ENCODE measurements at places on chromosomes 3 and 15. TPM values are rescaled to one million over a fixed set of nuclear protein-coding genes. Genes with fewer than 3 reads are reported as not detected.

CTXND1 gene
- polyA plus RNA-seq: 10.8 TPM

P2RY14 gene
- polyA plus RNA-seq: 0.85 TPM

ADCY5 gene
- 12.7 TPM for polyA plus RNA-seq

ARNT2 gene
- 63.6 TPM for polyA plus RNA-seq

CACNA2D3 gene
- polyA plus RNA-seq: 1.6 TPM

SAMMSON gene
- 0.11 TPM for polyA plus RNA-seq

FGD5 gene
- polyA plus RNA-seq: 27.0 TPM

SLC27A2 gene
- polyA plus RNA-seq: 64.1 TPM

STRIT1 gene
- 1.9 TPM for polyA plus RNA-seq

MUSTN1 gene
- not detected for polyA plus RNA-seq

GOLGA8O gene
- not detected for polyA plus RNA-seq

NPAP1 gene
- polyA plus RNA-seq: 0.14 TPM

KLHL6 gene
- polyA plus RNA-seq: 1.2 TPM

GOLGA6L4 gene
- 10.0 TPM for polyA plus RNA-seq

CDHR4 gene
- polyA plus RNA-seq: not detected

MED12L gene
- 2.1 TPM for polyA plus RNA-seq

All from right renal cortex interstitium (tissue), 3 donors.